AG09319 (cell line): ENCODE measurements at places on chromosomes 1 and 21.

GRCh38 chr1:171817511-171818265 is 23.6 kb upstream of the DNM3 start:
- DNase-seq = no peak

- no peak for DNase-seq
Observed at GRCh38 chr21:42062236-42063022, 8.7 kb upstream of the UMODL1 start.

GRCh38 chr1:181185461-181185860 is 97.0 kb downstream of the IER5 start:
- DNase-seq = no peak

DNA sequence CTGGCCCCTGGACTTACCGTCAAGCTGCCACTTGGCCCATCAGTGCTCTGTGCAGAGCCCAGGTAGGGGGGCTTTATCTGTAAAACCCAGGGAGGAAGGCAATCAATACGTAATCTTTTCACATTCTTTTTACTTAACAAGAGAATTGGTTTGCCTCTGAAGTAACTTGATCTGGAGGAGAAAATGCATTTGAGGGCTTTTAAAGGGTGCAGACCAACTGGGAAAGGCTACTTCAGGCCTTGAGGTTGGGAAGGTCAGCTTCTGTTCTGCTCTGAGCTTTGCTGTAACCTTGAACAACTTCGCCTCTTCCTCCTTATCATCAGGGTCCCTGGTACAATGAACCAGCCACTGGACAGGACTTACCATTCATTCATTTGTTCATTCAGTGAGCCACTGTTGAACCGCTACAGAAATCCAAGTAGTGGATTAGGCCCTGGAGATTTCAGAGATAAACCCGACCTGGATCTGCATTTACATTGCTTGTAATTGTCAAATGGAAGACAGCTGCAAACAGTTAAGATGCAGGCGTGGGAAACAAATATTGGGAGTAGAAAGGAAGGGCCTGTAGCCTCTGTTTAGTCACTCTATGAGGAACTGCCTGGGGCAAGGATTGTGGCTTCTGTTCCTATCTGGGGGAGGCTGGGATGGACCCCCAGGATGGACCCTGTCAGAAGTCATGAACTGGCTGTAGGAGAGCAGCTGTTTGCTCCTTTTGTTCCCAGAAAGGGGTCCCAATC is 90.9 kb downstream of the MAN1C1 start:
- peak; percentile 59 for DNase-seq

DNA sequence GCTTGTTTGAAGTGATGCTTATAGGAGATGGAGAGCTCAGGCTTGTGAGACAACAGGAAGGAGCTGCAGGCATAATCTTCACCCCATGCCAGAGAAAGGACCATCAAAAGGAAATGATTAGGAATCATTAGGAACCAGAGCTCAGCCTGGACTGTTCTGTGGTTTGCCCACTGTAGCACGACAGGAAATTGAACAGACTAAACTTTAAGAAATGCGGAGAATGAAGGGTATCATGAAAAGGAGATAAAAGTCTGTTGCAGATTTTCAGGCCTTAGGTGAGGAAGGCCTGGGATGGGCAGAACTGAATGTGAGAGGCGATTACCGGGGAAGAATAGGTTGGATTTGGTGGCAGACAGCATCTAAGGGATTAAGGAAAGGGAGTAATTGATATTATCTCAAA is 292.0 kb upstream of the PLXNA2 start:
- no peak for DNase-seq

GRCh38 chr1:15870421-15870820 is 22.9 kb downstream of the SPEN start:
- no peak for DNase-seq

- DNase-seq = no peak
Observed at GRCh38 chr1:21007876-21008275, 168.8 kb downstream of the EIF4G3 start.

GRCh38 chr21:44005593-44005992 is 6.5 kb upstream of the TRAPPC10 start:
- no peak for DNase-seq

GRCh38 chr1:27563591-27564471 is 40.1 kb downstream of the AHDC1 start:
- DNase-seq = no peak

DNA sequence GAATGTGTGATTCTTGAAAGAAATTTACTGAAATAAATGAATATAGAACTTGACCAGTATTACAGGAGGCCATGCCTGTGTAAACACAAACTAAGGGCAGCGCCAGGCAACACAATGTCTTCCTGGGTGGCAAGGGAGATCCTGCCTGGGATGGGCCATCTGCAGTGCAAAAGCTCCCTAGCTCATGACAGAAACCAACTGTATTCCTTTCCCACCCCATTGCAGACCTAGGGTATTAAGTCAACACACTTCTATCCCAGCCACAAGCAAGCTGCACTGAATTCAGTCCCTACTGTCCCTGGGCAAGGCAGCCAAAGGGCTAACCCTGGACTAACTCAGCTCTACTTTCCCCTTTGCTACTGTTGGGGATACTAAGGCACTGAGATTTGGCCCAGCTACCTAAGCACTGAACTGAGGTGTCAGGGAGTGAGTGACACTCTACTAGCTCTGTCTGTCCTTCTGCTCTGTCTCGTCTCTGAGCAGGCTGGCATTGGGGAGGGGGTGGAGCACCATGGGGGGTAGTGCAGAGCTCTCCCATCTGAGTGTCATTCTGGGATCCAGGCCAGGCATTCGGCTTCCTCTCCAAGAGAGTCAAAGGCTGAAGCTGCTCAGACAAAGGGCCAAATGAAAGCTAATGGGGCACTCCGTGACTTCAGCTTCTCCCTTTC is 2.5 kb downstream of the INKA2 start:
- DNase-seq = no peak
